ENCODE measurements at places on chromosomes 6 and 20. TPM values are rescaled to one million over a fixed set of nuclear protein-coding genes. Genes with fewer than 3 reads are reported as not detected.

Gene ZBTB12
- 1.8 TPM for total RNA-seq

Gene LAMP5
- total RNA-seq: not detected

Gene TSPYL1
- total RNA-seq: 33.5 TPM

Gene ZBP1
- not detected for total RNA-seq

Gene PRR18
- 0.18 TPM for total RNA-seq

Gene SDC4
- total RNA-seq: 27.4 TPM

Gene EYA2
- 16.3 TPM for total RNA-seq

Gene UBE2V1
- 61.8 TPM for total RNA-seq

Gene SAMD10
- 9.4 TPM for total RNA-seq

Gene BCL2L1
- 63.8 TPM for total RNA-seq

Gene OLIG3
- not detected for total RNA-seq

Gene MAFB
- total RNA-seq: 22.9 TPM

DNA sequence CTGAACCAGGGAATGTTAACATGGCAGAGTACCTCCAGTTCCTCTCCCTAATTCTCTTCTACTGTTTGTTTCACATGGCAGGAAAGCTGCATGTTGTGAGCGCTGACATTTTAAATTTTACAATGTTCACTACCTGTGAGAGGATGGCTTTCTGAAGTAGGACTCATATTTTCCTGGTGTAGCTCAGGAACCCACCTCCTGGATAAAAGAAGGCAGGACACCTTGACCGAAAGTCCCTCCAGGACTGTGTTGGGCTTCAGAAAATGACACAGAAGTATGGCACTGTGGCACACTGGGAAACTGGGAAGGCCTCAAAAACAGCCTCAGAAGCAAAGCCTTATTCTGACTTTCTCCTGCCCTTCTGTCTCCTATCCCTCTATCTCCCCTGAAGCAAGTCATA, 33.3 kb downstream of the PTPRK start:
- DNase-seq: no peak

DNA sequence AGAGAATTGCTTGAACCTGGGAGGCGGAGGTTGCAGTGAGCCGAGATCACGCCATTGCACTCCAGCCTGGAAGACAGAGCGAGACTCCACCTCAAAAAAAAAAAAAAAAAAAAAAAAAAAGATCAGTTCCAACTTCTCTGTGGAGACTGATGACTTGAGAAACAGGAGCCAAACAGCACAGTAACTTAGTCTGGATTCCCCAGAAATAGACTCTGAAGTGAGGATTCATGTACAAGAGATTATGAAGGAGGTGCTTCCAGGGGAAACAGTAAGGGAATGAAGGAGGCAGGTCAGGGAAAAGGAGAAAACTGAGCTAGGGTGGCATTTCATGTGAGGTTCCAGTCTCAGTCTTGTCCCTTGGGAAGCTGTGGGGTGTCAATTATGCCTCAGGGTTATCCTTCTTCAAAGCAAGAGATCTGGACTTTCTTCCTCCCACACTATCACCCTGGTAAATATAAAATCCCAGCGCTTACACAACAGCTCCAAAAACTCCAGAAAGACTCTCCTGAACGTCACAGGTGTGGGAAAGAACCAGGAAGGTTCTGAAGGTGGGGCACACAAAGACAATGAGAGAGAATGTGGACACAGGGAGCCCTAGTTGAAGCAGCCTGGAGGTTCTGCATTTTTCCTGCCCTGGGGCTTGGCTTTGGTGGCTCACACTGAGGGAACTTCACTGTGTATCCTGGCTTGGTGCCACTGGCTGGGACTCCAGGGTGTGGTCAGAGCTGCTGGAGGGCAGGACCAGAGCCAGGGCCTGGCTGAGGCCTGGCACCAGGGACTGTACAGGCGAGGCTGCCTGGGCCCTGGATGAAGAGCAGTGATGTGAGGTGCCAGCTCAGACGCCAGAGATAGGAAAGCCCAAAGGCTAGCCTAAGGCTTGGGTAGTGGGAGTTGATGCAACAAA, 46.8 kb downstream of the PCNA start:
- DNase-seq: peak; percentile 97

DNA sequence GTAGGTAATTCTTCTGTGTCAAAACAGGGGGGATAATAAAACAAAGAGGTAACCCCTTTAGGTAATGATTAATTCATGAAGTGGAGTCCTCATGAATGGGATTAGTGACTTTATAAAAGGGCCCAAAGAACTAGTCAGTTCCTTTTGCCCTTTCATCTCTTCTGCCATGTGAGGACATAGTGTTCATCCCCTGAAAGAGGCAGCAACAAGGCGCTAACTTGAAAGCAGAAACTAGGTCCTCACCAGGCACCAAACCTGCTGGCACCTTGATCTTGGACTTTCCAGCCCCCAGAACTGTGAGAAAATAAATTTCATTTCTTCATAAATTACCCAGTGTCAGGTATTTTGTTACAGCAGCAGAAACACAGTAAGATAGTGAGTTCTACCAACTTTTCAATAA, 16.4 kb upstream of the BRPF3 start:
- DNase-seq: no peak

GRCh38 chr6:166906376-166907044, 49.8 kb downstream of the RNASET2 start:
- no peak for DNase-seq

- DNase-seq: peak; percentile 28
Observed at GRCh38 chr6:44630125-44631028, 242.9 kb downstream of the CDC5L start.

GRCh38 chr6:152273002-152273401, 364.2 kb downstream of the SYNE1 start:
- no peak for DNase-seq

DNA sequence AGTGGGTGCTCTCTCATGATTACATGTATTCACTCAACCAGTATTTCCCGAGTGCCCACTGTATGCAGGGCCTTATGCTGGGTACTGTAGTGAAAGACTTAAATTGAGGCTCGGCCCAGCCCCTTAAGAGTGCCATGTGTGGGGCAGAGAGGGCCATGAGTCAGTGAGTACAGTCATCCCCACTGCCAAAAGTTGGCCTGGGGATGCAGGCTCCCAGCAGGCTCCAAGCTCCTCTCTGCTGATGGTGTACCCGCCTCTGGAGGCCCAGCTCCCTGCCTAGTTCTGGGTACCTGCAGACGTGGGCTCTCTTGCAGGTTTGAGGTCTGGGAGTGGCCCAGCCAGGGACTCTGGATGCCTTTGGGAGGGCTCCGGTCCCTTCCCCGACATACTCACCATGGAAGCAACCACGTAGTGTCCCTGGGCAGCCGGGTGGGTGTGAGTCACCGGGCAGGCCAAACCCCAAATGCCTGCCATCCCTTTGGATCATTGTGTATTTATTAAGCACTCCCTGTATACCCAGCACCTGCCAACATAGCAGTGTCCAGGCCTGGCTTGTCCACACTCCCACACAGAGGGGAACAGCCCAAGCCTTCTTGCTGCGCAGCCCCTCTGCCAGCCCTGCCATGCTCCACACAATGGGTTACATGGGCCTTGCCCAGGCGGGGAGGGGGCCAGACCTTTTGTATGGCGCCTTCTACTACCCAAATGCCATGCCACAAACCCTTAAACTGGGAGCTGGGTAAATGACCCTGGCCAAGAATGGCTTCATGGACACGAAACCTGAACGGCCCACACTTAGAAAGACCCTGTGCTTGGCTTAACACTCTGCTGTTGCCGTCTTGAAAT, 153.6 kb downstream of the VEGFA start:
- no peak for DNase-seq

- no peak for DNase-seq
Observed at GRCh38 chr6:43996618-43997344, 130.5 kb downstream of the MRPL14 start.

DNA sequence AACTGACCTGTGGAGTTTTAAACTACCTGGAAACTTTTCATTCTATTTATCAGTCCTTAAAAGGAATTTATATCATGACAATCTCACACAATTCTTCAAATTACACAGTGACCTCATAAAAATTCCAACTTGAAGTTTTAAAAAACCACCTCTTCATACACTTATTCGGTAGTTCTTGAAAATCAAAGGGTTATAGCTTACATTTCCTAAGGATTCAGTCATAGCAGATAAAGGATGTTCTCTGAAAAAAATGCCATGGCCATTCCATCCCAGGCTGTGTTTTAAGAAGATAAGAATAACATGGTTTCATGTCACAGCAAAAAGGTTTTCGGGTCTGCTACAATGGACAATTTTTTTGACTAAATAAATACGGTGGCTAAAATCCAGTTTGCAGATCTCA, 41.2 kb downstream of the GOPC start:
- no peak for DNase-seq

- DNase-seq: no peak
Observed at GRCh38 chr6:85569323-85569722, 24.3 kb downstream of the SNX14 start.

- no peak for DNase-seq
Observed at GRCh38 chr6:17957498-17957897, 29.9 kb downstream of the KIF13A start.

DNA sequence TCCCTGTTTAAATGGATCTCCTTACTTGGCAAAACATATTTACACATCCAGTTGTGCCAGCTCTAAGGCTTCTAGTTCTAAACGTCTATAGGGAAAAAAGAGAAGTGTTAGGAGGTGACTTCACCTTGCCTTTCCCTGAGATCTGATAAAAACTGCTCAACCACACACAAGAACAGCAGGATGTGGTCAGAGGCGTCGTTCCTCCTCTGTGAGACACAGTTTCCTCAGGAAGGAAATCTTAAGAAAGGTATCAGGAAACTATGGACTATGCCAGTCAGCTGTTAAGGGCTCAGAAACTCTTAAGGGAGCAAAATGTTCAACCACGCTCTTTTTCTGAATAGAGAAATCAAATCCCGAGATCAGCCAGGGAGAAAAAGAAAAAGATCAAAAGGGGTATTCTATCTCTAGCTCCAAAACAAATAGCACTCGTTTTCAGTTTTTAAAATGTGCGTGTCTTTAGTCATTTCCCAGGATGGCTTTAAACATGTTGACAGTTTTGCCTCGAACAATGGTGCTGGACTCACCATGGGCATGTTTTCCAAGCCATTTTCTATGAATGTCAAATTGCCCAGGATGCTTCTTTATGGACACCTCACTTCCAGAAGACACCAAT, 154.5 kb downstream of the HACE1 start:
- DNase-seq: peak; percentile 51

DNA sequence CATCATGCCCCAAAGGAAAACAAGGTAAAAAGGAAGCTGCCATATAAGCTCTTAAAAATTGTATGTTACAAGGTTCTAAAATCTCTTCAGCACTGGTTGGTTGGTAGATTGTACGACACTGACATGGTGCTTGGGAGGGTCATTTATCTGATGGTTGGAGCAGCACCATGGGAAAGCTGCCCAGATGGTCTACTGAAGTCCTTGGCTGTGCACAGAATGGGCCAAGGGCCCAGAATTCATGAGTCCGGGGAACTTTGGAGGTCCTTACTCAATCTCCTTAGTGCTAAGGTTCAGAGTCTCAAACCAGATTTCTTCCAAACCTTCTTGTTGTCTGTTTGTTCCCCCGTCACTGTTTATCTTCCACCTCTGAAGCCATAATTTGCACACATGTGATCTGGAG, 314.4 kb downstream of the ESR1 start:
- no peak for DNase-seq

- DNase-seq: no peak
Observed at GRCh38 chr6:75020376-75020775, 185.5 kb downstream of the COL12A1 start.

- no peak for DNase-seq
Observed at GRCh38 chr20:23371496-23371895, 9.5 kb downstream of the GZF1 start.

GRCh38 chr20:5677389-5677788, 72.8 kb upstream of the SHLD1 start:
- no peak for DNase-seq

GRCh38 chr6:31545291-31545690, 1.1 kb downstream of the ATP6V1G2 start:
- DNase-seq: no peak

DNA sequence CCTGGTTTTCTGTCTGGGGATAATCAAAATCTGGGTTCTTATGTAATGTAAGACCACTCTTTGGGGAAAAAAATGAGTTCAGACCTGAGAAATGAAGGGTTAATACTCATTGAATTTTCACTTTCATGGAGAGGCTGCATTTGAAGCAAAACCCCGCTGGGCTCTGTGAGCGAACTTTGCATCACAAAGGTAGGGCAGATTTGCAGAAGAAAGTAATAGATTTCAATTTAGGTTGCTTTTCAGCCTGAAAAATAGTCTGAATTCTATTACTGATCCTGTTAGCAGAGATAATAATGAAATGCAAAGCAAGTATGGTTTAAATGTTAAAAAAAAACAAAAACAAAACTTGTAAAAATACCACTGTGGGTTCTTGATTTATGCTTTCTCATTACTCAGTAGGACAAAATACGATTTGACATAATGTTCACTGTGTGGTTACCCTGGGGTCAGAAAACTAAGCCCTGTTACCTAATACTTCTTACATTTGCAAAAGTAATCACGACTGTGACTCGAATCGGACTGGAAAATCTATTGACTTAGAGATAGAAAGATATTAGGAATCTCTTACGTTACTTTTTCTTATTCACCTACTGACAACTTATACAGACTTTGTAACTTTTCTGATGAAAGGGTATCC, 72.2 kb downstream of the UST start:
- no peak for DNase-seq

DNA sequence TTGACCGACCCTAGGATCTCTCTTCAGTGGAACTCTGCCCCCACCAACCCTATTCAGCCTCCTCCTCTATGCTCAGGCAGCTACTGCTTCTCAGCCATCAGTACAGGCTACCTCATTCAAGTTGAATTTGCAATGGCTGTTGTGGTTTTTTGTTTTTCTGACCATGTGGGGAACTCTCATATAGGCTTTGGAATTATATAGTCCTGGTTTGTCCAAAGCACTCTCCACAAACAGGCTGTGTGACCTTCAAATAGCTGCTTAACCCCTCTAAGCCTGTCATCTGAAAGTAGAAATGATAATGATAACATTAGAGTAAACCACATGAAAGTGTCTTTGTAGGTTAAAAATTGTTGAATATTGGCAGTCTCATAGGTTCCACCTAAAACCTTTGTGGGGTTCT, 80.3 kb downstream of the UNC5CL start:
- DNase-seq: no peak

DNA sequence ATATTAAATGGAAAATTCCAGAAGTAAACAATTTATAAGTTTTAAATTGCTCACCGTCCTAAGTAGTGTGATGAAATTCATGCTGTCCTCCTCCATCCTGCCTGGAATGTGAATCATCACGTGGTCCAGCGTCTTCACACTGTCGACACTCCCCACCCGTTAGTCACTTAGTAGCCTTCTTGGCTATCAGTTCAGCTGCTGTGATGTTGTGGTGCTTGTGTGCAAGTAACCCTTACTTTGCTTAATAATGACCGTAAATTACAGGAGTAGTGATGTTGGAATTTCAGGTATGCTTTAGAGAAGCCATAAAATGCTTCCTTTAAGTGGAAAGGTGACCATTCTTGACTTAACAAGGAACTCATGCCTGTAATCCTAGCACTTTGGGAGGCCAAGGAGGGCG, 25.2 kb downstream of the RIOK1 start:
- no peak for DNase-seq

GRCh38 chr6:138988469-138988834, 399 bp upstream of the REPS1 start:
- DNase-seq: no peak
